Activated naive CD8-positive, alpha-beta T cell treated with anti-CD3 and anti-CD28 coated beads, Interleukin-2, amount 10 ng/mL, durations not matched to agents 7 days and 5 days (primary cell): ENCODE measurements at places on chromosomes 2 and 18. TPM values are rescaled to one million over a fixed set of nuclear protein-coding genes. Genes with fewer than 3 reads are reported as not detected.

The ATP8B1 gene
- total RNA-seq = not detected

The C2orf72 gene
- total RNA-seq = 0.47 TPM

The CCT4 gene
- 127 TPM for total RNA-seq

The HOXD9 gene
- total RNA-seq = not detected

The RND3 gene
- not detected for total RNA-seq

The GPAT2 gene
- 15.0 TPM for total RNA-seq

The LYPD1 gene
- total RNA-seq = not detected

The SATB2 gene
- 0.11 TPM for total RNA-seq

The SLC9A4 gene
- total RNA-seq = 0.06 TPM

The CNTNAP5 gene
- not detected for total RNA-seq

The SH3BP4 gene
- 0.17 TPM for total RNA-seq

The PRKAG3 gene
- not detected for total RNA-seq

The DOK6 gene
- total RNA-seq = not detected

The ZSWIM2 gene
- not detected for total RNA-seq

The C2orf66 gene
- 0.17 TPM for total RNA-seq

The UGT1A10 gene
- not detected for total RNA-seq

The CD207 gene
- total RNA-seq = not detected

The CYS1 gene
- 0.14 TPM for total RNA-seq

The QPCT gene
- total RNA-seq = 0.50 TPM

The SERPINB11 gene
- total RNA-seq = not detected

The REV1 gene
- 50.5 TPM for total RNA-seq

The GPR75 gene
- 2.9 TPM for total RNA-seq

The PLA2R1 gene
- total RNA-seq = not detected

The PIEZO2 gene
- not detected for total RNA-seq

The CFAP210 gene
- total RNA-seq = not detected

The LHCGR gene
- total RNA-seq = not detected

The ACMSD gene
- not detected for total RNA-seq

The LRRC30 gene
- not detected for total RNA-seq

The TMEFF2 gene
- total RNA-seq = not detected

The STK39 gene
- total RNA-seq = 28.8 TPM

The IL1B gene
- total RNA-seq = not detected

The FOXD4L1 gene
- total RNA-seq = 0.14 TPM

The SLC23A3 gene
- 4.7 TPM for total RNA-seq

The MXD1 gene
- total RNA-seq = 14.1 TPM

The CAPN14 gene
- 0.17 TPM for total RNA-seq

The TEX44 gene
- not detected for total RNA-seq
